ENCODE measurements at places on chromosomes 1 and 21.

DNA sequence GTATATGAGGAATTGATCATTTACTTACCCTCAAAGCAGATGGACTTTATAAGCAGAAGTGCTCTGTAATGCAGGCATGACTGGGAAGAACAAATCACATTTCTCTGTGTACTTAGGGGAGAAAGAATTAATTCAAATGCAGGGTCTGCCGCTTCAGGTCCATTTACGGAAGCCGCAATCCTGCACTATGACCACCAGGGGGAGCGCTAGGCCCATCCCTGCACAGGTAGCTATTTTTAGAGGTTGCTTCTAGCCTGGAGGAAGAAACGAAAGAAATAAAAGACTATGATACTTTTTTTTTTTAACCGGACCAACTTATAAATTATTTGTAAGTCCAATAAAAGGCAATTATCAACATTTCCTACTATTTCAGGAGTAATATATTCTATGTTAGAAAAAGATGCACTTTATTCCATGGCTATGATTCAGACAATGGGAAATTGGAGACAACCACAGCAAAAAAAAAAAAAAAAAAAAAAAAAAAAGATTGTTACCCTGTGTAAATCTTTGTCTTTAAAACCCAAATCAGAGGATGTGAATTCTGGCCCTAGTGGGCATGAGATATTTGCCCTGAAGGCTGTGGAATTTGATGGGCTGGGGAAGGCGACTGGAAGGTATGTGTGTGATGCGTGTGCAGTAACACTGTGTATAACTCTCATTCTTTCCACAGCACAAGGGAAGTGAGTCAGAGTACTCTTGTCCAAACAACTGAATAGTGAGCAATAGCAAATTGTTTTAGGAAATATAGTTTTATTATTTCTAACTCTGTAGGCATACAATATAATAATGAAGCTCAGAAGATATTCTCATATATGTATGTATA, 12.9 kb upstream of the FYB2 start:
- peak; percentile 29 for DNase-seq

- DNase-seq: peak; percentile 89
Measured at GRCh38 chr1:6486433-6487011, 4.9 kb downstream of the PLEKHG5 start.

- DNase-seq: no peak
Measured at GRCh38 chr1:232413674-232414073, 216.3 kb downstream of the SIPA1L2 start.

GRCh38 chr1:67193704-67194103, 27.4 kb downstream of the IL23R start:
- DNase-seq: no peak

- no peak for DNase-seq
Measured at GRCh38 chr1:56533197-56533596, 46.2 kb downstream of the PLPP3 start.

GRCh38 chr1:109273570-109274288, 9.2 kb downstream of the PSRC1 start:
- DNase-seq: no peak

DNA sequence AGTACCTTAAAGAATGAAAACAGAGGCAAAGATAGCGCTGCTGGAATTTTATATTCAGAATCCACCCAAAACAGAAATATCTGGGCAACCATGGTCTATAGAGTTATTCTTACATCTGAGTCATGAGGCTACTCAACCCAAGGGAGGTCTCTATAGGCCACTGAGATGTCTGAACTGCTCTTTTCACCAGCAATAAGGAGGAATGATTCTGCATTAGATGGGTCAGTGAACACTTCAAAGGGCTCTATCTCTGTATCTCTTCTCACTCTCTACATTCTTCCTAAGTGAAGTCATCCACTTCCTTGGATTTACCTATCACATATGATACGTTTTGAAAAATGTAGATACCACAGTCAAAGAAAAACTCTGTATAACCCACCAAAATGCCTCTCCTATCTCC, 90.2 kb upstream of the NGF start:
- DNase-seq: no peak

DNA sequence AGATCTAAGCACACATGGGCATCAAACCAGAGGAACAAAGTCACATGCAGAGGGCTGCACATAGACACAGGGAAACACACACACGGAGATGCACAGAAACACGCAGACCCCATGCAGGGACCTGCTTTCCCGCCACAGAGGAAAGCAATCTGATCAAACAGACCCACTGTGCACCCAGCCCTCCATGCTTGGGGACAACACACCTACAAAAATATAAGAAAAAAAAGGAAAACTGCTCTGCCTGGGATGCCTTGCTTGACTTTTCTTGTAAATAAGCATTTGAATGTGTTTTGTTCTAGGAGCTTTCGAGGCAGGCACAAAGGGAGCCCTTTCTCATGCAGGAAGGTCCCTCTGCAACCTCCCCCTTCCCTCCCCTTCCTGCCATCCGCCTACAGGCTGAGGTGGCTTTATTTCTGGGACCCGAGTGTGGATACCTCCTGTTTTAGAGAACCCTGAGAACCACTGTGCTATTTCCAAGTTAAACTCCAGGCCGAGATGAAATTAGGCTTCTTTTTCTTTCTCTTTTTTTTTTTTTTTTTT, 3.5 kb upstream of the ICMT start:
- no peak for DNase-seq

GRCh38 chr21:20617130-20617529, 381.1 kb upstream of the NCAM2 start:
- DNase-seq: no peak

- DNase-seq: no peak
Measured at GRCh38 chr1:56517404-56518130, 61.8 kb downstream of the PLPP3 start.

DNA sequence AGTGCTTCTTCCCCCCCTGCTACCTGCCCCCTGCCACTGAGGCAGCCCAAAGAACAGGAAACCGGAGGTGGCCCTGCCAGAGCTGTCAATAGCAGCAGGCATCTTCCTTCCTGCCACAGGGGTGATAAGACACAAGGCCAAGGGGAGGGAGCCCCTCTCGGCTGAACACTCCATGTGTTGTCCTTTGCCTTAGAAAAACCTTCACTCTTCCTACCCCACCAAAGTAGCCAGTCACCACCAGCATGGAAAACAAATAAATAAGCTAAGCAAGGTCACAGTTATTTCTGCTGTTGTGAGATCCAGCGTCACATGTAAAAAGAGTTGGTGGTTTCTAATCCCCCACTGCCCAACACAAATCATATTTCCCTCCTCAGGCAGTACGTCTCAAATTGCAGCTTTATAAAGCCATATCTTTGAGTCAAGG, 104.8 kb upstream of the DPT start:
- no peak for DNase-seq

DNA sequence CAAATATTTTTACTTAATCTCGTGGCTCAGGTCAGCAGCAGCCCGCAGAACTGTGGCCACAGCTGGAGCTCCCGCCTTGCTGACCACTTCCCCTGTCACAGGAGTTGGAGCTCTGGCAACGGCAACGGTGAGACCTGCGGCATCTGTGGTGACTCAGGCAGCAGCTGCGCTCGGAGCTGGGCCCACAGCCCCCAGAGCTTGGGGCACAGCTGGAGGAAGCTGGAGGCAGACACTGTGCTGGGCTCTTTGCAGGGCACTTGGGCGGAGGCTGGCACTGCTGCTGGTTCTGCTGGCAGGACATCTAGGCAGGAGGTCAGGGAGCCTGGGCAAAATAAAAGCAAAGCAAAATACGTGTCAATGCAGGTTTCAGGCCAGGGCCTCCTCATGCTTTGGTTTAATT, at the start of gene LCE3A:
Gene LCE3A (minus strand): TSS at position 301 of the 400 bp plus-strand sequence. CDS start 0 bp downstream, at position 301.
- no peak for DNase-seq

DNA sequence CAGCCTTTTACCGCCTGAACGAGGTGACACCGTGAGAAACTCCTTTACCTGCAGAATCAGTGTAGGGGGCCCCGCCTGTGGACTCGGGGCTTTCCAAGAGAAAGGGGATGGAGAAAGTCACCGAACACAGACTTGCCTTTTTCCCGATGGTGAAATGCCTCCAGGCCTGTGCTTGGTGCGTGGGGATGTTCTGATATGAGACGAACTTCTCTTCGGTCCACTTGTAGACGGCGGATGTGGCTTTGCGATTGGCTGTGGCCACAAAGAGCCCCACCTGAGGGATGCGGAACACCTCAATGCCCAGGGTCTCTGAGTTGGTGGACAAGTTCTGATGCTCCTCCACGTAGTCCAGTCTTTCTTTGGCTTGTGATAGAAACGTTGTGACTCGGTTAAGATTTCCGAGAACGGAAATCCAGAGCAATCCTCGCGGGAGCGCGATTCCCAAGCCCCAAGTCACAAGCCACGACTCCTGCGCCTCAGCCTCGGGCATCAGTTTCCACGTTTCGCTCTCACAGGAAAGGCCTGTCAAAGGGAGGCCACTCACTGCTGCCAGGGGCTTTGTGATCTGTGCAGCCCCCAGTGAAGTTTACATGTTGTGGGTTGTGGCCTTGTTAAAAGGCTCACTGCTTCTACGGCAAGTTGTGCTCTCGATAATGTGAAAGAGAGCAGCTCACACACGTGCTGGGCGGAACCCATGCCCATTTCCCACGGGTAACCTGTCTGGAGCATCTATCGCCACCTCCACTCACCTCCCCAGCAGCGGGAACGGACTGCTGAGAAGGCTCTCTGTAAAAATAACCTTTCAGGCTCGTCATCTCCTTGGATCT, 12.6 kb downstream of the KRTAP10-1 start:
- DNase-seq: no peak

DNA sequence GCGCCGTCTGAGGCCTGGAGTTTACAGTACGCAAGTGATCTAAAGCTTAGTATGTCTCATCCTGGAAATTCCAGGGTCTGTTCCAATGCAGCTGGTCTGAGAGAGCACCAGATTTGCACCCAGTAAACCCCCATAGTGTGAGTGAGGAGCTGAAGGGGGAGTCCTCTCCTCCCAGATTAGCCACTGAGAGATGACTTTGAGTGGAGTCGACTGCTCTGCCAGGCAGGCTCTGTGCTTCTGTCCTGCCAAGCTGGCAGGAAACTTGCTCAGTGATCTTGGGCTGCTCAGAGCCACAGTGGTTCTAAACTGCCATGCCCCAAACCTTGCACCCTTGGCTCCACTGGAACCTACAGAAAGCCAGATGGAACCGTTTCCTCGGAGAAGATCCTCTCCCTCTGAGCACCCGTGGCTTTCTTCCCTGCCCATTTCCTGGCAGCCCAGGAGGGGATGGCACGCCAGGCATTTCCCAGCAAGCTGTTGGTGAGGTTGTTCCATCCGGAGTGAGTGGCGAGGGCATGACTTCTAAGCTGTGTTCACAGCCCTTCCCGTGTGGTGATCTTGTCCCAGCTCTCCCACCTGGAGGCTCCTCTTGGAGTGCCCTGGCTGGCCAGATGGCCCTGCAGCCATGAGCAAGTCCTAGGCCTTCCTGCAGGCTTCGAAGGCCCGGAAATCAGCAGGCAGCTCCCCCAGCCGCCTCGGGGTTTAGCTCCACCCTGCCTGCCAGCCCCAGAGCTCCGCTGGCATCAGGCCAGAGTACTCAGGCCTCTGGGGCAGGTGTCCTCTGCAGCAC, 125.9 kb upstream of the VAMP3 start:
- peak; percentile 87 for DNase-seq

GRCh38 chr1:241900381-241900780, 52.4 kb downstream of the EXO1 start:
- no peak for DNase-seq

DNA sequence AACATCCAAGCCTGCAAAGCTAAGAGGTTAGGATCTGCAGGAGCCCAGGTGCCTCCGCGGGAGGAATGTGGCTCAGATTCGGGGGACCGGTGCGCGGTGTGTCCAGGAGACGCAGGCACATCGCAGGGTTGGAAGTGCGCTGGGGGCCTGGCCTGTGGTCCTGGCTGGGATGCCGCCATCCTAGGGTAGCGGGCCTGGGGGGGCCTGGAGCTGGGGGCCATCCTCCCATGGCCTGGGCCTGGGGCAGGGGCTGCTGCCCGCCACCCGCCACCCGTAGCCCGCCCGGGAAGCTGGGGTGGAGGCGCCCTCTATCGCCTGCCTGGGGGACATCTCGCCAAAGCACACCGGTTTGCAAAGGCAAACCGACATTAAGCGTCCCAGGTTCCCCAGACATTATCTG, 170.6 kb upstream of the ARHGEF16 start:
- no peak for DNase-seq

All from DMS79 treated with DMSO at 0.1 percent for 48 hours (cell line).